ENCODE measurements at places on chromosomes 2 and 18.

DNA sequence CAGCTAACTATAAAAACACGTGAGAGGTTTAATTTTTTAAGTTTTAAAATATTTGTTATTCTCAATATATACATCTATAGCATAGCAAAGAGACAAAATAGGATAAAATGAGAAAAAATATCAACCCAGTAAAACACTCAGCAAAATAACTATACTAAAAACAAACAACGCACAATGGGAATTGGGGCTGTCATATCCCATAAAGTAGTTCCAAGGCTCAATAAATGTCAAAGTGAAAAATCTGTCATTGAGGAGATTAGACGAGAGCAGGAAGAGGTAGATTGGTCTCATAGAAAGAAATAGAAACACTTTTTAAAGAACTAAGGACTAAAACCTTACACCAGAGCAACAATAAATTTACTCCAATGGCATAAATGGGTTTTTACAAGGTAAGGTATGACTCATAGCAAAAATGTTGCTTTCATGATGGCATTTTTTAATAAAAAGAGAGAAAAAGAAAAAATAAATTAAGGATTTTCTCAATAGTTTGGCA, 153.7 kb downstream of the EVA1A start:
- no peak for DNase-seq

DNA sequence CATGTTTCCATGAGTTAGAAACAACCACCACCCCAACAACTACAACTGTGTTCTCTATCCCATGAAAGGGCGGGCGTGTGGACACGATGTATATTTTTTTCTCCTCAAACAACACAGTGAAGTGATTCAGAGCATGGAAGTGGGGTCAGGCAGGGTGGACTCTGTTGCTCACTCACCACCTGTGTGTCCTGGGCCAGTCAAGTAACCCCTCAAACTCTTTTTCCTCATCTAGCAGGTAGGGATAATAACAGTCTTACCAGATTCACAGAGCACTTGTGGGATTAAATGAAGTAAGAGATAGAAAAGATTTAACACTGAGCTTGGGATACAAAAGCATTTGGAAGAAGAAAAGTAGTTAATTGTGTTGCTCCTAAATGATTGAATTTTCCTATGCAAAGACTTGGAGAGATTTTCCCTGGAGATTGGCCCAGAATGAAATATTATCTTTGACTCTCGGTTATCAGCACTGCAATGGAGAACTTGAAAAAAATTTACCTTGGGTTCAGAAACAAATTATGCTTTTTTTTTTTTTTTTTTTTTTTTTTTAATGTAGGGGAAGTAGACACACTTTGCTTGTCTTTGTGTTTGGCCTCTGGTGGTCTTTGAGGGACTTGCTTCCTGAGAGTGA, 161.9 kb upstream of the EPAS1 start:
- no peak for DNase-seq

GRCh38 chr2:84716564-84716963, 164.3 kb downstream of the TRABD2A start:
- DNase-seq, result no peak

DNA sequence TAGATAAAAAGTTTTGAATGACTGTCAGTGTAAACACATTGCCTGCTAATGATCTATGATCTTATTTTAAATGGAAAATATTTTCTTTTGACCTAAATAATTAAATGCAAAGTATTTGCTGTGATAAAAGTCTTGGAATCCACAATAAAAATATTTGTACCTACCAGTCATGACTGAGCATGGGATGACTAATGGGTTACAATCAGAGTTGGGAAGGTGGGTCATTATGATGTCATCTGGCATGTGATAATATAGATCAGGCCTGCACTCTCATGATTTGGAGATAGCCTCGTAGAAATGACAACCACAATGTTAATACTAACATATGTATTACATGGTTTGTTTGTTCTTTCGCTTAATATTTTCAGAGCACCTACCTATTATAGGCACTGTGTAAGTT, 848.8 kb upstream of the KLHL29 start:
- DNase-seq, result peak; percentile 21

DNA sequence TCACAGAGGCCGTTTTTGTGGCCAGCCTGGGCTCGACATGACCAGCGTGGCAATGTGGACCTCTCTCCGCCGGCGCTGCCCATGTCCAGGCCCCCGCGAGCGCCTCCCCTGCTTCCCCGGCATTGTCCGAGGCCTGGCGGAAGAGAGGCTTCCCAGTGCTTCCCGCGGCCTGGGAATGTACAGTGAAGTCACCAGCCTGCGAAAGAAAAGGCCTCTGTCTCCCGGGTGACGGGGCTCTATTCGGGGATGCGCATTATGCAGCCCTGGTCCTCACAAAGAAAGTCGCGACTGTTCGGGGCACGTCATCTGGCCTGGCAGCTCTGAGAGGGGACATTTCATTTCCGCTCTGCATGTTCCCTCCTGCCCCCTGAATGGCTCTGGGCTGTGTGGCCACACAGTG, 109.2 kb upstream of the AGAP1 start:
- no peak for DNase-seq

DNA sequence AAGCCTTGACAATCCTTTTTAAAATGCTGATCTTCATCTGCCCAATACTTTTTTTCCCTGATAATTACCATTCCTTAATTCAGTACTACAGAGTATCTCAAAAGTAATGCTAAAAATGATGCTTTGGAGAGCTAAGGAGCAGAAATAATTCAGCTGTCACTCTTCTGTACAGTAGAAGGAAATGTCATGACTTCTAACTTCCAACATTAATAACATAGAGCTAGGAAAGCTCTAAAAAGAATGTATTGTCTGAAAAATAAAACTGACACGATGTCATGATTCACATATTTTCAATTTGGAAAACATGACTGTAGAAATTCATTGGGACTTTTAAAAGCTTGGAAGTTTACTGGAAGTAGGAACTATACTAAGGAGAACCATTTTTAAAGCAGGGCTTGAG, 212.3 kb downstream of the GULP1 start:
- DNase-seq, result no peak

- no peak for DNase-seq
Measured at GRCh38 chr2:235752846-235753245, 259.0 kb downstream of the AGAP1 start.

GRCh38 chr2:45257820-45258219, 248.6 kb upstream of the SIX2 start:
- no peak for DNase-seq

- DNase-seq, result no peak
Measured at GRCh38 chr2:8597559-8598225, 84.2 kb upstream of the ID2 start.

GRCh38 chr2:64035072-64035942, 16.1 kb upstream of the VPS54 start:
- DNase-seq, result no peak
